ENCODE measurements at places on chromosomes 1 and 21. TPM values are rescaled to one million over a fixed set of nuclear protein-coding genes. Genes with fewer than 3 reads are reported as not detected.

Gene GPX7
- 2.9 TPM for total RNA-seq

DNA sequence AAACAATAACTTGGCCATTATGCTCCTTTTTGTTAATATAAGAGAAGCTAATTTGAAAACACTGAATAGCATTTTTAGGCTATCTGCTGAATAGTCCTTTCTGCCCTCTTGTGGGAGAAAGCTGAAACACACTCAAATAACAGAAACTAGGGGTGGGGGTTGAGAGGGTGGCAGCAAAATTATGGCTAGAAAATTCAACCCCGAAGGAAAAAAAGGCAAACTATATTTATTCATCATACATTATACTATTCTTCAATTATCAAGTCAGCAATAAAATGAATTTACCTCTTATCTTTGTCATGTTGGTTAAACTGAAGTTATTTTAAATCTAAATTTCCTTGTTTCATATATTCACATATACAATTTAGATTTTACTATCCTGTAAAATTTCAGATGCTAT lies 255.9 kb downstream of the FAF1 start:
- no peak for DNase-seq

Gene SHE
- total RNA-seq, result not detected

DNA sequence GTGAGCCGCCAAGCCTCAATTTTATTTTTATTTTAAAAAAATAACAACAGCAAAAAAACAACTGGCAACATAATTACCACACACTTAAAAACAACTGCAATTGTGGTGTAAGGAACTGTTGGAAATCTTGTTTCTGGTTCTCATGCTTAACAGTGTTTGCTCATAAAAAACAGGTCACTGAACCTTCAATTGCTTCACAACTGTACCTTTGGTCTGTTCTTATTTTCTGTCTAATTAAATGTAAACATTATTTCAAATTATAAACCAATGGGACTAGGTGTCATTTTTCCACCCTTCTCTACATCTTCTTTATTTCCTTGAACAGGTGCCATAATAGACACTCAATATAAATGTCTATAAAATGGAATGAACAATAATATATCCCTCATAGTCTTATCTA lies 68.4 kb upstream of the CHRM3 start:
- no peak for DNase-seq

Gene CRNN
- total RNA-seq, result not detected

DNA sequence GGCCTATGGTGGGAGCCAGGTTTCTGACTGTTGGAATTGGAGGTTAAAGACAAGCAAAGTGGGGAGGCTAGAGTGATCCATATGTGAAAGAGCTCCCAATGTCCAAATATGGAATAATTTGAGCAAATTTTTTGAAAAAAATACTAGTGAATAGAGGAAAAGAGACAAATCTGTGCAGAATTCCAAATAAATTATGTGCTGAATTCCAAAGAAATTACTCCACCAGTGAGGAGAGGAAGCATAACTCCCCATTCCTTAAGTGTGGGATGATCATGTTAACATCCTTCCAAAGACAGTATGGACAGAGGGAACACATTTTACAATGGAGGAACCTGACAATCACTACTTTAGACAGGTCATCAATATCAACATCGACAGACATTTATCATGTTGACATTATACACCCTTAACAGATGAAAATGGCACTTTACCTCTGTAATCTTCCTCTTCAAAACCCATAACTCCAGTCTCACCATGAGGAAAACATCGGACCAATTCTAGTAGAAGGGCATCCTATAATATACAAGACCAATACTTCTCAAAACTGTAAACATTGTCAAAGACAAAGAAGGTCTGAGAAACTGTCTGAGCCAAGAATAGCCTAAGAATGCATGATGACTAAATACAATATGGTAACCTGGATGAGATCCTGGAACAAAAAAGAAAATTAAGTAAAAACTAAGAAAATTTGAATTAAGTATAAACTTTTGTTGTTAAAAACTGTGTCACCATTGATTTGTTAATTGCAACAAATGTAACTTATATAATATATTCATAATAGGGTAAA lies 71.5 kb upstream of the RGS4 start:
- no peak for DNase-seq

Gene GJB3
- 195 TPM for total RNA-seq

Gene MYBPH
- not detected for total RNA-seq
